Esophagus mucosa (tissue), 1 donor: ENCODE measurements at places on chromosomes 3 and 15. TPM values are rescaled to one million over a fixed set of nuclear protein-coding genes. Genes with fewer than 3 reads are reported as not detected.
A peak's percentile ranks its signal among the peaks of the same experiment; 100 is the strongest.

IQCF5 gene
- not detected for total RNA-seq

- ATAC-seq, result no peak
These were observed 67.1 kb upstream of the ROBO2 start for GRCh38 chr3:76972624-76973296.

DNA sequence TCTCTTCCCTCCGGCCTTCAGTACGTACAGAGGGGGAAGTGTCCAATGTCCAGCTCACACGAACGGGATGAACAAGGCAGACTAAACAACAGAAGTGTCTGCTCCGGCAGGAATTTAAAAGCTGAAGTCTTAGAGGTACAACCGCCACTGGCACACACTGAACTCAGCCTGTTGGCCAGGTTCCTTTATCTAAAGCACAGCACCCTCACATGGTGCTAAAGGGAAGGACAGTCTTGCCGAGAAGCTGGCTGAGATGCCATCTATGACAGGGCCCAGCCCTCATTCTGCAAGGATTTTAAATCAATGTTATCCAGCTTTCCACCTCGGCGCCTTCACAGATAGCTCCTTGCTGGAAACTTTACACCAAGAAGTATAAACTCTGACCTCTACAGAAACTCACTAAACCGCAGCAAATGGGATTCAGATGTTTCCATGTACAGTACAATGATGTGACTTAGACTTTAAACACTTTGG, 2.8 kb downstream of the ADAMTS17 start:
- ATAC-seq, result peak; percentile 74

DNA sequence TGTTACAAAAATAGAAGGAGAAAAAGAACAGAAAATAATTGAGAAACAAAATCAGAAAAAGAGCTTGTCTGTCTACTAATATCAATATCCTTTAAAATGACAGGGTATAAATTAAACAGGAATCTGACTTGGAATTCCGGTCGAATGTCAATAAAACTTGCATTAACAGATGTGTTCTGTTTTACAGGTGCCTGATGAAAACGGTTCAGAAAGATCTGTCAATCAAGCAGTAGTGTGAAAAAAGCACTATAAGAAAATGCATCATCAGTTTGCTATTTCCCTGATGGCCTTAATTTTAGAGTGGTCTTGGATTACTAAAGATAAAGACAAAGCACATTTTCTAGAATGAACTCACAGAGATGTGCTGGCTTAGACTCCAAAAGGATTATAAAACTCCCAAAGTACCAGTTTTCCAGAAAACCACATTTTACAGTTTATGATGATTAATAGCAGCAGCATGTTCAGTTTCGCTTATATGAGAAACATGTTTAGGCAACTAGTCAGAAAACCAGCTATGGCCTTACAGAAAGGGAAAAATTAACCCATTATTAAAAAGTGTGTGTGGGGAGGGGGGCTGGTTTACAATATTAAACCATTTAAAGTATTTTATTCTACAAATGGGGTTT, 8.2 kb upstream of the C3orf38 start:
- peak; percentile 52 for ATAC-seq
